ENCODE measurements at places on chromosomes 13 and 19. TPM values are rescaled to one million over a fixed set of nuclear protein-coding genes. Genes with fewer than 3 reads are reported as not detected.

The ZNF253 gene
- 7.8 TPM for total RNA-seq

- no peak for DNase-seq
Measured at GRCh38 chr13:43469791-43470190, 317.0 kb downstream of the ENOX1 start.

DNA sequence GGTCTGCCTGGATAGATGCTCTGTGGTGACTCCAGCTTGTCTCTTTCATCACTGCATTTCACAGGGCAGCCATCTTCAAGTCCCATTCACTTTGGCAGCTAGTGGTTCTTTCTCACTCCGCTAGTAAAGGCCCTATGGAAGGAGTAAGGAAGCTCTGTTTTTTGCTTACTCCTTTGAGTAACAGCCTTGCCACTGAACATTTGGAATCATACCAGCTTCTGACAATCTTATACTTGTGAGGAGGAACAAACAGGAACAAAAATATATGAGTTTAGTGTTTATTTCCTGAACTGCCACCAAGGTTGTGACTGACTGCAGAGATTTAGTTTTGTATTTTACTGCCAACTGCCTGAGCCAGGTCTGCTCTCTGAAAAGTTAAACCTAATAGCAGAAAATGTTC lies 38.7 kb downstream of the KCTD4 start:
- DNase-seq = no peak

DNA sequence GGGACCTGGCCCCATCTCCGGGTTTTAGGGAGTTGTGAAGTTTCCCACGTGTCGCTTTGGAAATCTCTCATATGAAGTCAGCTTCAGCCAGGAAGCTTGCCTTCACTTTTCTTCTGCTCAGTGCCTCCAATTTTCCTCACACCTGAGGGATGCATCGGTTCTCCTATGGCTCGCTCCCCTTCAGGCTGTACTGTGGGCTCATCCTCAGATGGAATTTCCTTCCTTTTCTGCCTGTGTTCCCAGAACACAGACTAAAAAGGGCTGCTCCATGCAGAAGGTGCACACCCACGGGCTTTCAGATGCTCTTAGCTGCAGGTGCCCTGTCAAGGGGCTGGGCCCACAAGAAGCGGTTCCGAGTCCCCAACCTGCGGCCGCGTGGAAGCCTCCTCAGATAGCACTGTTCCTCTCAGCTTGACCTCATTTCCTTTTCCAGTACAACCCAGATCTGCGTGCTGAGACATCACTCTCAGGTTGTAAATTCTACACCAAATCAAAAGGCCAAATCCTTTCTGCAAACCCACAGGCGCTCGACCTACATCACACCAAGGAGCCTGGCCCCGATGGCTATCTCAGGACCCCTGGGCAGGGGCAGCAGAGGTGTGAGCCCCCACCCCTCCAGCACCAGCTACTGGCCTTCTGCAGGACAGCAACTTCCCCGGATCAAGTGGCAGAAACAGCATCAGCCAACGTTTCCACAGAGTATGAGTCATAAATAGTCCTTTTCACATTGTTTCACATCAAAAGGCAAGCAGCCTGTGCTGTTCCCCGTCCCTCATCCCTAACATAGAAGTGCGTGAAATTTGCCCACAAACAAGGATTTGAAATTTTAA lies 275.9 kb downstream of the ZNF536 start:
- DNase-seq = no peak

DNA sequence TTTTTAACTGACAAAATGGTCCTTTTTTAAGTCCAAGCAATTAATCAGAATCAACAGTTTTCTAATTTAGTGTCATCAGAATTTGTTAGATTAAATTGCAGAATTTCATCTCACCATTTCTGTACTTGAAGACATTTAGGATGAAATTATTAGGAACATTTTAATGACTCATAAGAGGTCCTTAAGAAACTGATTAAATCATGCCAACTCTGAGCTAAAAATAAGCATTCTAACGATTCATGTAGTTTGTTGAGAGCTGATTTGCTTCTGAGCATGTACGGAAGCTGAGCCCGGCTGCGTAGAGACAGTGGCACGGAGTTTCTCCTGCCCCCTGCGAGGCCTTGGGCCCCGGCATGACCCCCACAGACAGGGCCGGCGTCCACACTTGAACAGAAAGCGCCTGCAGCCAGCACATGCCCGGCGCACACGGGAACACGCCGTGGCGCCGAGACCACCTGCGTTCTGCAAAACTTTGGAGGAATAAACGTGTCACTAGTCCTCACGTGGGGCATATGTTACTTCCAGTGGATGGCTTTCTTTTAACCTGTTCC lies 89.7 kb upstream of the MCF2L start:
- no peak for DNase-seq

Data from mucosa of descending colon (tissue), 3 donors.